NCI-H345 (cell line): ENCODE measurements at places on chromosomes 16 and 17.

DNA sequence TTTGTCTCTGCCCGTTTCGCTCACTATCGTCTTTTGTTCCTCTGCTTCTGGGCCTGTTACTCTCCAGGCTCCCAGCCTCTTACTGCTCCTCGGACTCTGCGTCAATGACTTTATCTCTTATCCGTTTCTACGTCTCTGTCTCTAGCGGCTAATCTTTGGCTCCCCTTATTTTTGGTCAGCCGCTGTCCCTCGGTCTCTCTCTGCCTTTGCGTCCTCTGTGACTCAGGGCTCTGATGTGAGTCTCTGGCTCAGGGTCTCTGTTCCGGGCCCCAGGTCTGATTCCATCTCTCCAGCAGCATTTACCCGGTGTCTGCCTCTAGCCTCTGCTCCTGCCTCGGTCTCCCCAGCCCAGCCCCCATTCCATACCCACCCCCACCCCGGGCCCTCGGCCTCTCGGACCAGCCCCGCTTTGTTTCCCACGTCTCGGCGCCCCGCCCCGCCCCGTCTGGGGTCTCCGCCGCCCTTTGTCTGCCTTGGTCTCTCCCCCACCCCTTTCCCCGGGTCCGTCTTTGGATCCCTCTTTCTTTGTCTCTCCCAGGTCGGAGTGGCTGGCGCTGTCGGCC lies 547 bp upstream of the ZNF48 start:
- DNase-seq = no peak

DNA sequence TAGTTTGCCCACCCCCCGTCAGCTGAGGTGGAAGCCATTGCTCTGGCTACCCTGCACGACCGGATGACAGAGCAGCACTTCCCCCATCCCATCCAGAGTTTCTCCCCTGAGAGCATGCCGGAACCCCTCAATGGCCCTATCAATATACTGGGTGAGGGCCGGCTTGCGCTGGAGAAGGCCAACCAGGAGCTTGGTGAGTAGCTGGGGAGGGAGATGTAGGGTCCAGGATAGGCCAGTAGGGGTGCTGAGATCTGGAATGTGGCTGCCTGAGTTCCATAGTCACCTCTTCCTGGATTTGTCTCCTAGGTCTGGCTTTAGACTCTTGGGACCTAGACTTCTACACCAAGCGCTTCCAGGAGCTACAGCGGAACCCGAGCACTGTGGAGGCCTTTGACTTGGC lies 6.4 kb downstream of the PFAS start:
- DNase-seq = no peak

DNA sequence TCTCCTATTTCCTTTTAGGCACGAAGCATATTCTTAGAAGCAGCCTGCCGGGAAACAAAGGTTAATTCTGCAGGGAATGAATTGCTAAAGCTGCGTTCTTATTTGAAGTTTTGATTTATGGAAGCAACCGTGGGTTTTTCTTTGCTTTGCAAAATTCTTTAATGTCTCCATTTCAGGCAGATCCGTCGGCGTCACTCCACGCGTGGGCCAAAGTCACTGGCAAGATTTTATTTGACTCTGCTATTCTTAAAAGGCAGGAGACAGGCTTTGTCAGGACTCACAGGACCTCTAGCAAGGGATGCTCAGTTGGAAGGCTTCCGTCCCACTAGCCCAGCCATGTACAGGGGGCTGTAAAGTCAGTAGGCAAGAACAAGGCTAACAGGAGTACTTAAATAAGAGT lies 387.3 kb upstream of the XYLT1 start:
- no peak for DNase-seq

GRCh38 chr16:84643674-84644073 lies 4.6 kb upstream of the KLHL36 start:
- no peak for DNase-seq

DNA sequence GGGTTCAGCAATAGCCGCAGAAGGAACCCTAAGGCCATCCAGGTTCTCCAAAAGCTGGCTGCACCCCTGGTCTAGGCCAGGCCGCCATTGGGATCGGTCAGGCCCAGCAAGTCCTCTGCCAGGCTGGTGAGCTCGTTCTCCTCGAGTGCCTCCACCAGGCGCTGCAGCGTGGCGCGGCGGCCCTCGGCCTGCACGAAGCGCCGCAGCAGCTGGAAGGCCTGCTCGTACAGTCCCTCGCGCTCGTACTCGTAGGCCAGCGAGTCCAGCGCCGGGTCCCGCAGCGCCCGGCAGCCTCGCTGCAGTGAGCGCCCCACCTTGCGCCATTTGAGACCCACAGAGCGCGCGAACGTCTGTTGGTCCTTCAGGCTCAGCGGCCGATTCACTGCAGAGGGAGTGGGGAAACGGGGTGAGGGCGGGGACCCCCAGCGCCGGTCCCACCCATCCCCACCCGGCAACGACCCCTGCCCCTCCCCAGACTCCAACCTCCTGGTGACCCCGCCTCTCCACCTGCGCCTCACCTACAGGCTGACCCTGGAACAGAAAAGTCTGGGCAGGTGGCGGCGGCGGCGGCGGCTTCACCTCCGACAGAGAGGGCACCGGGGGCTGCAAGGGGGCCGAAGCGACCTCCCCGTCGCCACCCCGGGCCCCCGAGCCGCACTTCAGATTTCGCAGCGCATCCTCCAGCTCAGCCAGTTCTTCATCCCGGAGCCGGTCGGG lies 3.9 kb upstream of the B3GNT9 start:
- no peak for DNase-seq

DNA sequence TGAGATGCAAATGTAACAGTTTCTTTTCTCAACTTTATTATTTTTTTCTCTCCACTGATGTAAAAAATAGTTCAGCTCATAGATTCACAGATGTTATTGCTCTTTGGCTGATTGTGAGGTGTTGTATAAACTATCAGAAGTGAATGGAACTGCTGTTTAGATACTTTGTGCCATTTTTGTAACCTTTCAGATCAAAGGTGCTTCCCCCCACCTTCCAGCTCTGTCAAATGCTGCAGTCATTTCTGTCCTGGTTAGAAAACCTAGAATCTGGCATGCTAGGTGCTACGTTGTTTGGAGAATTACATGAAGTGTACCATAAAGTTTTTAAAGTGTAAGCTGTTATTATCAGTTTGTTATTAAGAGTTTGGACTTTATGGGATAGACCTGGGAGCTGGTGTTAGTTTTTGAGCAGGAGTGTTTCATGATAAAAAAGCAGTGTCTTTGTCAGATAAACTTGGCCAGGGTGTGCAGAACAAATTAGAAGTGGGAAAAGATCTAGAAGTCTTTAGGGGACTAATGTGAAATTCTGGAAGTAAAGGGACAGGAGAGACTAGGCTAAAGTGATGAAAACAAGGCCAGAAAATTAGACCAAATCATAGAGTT lies 1.8 kb upstream of the WIPI1 start:
- DNase-seq = no peak

DNA sequence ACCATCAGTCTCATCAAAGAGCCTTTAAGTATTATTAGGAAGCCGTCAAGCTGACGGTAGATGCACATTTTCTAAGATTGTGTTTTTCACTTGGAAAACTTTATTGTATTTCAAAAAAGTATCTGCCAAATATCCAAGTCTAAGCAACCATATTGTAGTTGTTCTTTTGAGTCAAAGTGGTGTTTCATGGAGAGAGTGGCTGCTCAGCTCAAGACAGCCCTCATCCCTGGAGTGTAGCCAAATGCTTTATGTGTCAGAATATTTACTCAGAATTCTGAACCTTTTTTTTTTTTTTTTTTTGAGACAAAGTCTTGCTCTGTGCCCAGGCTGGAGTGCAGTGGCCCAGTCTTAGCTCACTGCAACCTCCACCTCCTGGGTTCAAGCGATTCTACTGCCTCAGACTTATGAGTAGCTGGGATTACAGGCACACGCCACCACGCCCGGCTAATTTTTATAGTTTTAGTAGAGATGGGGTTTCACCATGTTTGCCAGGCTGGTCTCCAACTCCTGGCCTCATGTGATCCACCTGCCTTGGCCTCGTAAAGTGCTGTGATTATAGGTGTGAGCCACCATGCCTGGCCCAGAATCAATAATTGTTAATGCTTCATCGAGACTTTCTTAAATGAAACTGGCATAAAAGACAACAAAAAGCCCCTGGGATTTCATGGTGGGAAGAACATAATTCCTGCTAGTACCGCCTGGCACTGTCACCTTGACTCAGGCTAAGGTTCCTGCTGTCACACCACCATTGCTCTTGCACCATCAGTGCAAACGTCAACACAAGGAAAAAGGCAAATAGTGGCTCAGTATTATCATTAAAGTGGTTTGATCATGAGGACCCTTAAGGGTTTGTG lies 45.5 kb downstream of the PRKCA start:
- DNase-seq = peak; percentile 27
